ENCODE measurements at places on chromosomes 16 and 17. TPM values are rescaled to one million over a fixed set of nuclear protein-coding genes. Genes with fewer than 3 reads are reported as not detected.
A peak's percentile ranks its signal among the peaks of the same experiment; 100 is the strongest.

DNA sequence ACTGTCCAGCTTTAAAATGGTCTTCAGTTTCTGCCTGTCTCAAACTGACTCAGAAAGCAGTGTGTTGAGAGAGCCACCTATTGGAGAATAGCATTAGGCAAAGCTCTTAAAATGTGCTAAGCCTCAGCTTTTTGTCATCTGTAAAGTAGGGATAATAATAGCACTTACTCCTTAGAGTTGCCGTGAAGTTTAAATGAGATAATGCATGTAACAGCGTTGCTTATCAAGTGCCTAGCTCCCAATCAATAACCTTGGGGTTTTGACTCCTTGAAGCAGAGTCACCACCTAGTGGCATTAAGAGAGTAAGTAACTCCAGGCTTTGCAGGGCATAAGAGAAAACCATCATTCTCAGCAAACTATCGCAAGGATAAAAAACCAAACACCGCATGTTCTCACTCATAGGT, 163.3 kb downstream of the HS3ST2 start:
- DNase-seq = no peak

- peak; percentile 91 for DNase-seq
Measured at GRCh38 chr17:76384987-76385891, 830 bp downstream of the SPHK1 start.

DNA sequence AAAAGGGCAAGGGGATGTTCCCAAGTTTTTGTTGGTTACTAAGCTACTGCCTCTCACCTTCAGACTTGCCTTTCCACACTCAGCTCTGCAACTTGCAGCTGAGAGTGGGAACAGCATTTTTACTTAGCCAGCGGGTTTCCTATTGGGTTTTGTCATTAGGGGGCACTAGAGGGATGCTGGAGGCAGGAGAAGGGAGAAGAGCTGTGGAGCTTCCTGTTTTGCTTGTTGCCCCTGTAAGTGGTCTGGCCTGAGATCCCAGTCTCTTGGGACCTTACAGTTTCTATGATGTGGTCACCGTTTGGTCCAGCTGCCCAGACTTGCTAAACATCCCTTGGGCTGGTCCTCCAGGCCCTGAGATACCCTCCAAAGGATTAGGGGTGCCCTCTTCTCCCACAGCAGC, 209.6 kb upstream of the NLRP1 start:
- no peak for DNase-seq

GRCh38 chr16:87636741-87637140, 34.4 kb downstream of the JPH3 start:
- no peak for DNase-seq

- DNase-seq = peak; percentile 98
Measured at GRCh38 chr17:50051082-50051576, 4.8 kb upstream of the ITGA3 start.

The CPD gene
- 35.1 TPM for total RNA-seq

All from SJSA1 (cell line).